Naive thymus-derived CD8-positive, alpha-beta T cell (primary cell): ENCODE measurements at places on chromosomes 2 and 18. TPM values are rescaled to one million over a fixed set of nuclear protein-coding genes. Genes with fewer than 3 reads are reported as not detected.

GRCh38 chr2:160270571-160271113 lies 70.6 kb upstream of the ITGB6 start:
- no peaks in the 10 kb centered on the region for H3K27me3 ChIP-seq
- H3K4me1 ChIP-seq, result peaks cover 29% of the 10 kb centered on the region
- no peak for DNase-seq
- H3K36me3 ChIP-seq, result no peaks in the 10 kb centered on the region
- H3K27ac ChIP-seq, result peak overlapping the region; percentile 87

DSC2 gene
- not detected for total RNA-seq

DNA sequence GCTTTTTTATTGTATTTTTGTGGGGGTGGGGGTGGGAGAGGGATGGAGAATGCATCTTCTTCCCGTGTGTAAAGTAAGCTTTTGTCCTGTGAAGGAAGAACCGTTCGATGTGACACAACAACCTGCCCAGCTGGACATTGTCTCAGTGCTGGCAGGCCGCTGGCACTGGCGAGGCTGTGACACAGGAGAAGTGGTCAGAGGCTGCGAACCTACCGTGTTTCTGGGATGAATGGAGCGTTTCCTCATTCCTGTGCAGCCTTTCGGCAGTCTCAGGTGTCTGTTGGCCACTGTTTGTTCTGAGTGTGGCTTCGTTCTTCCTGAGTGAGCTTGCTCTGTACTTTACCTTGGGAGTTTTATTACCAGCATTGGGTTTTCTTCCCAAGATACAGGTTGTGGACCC lies 8.0 kb downstream of the RAMP1 start:
- H3K27ac ChIP-seq, result no peak overlapping the region
- peaks cover 11% of the 10 kb centered on the region for H3K4me1 ChIP-seq
- H3K27me3 ChIP-seq, result peaks cover 20% of the 10 kb centered on the region
- no peaks in the 10 kb centered on the region for H3K36me3 ChIP-seq

FKBP1B gene
- total RNA-seq, result 0.39 TPM

DNA sequence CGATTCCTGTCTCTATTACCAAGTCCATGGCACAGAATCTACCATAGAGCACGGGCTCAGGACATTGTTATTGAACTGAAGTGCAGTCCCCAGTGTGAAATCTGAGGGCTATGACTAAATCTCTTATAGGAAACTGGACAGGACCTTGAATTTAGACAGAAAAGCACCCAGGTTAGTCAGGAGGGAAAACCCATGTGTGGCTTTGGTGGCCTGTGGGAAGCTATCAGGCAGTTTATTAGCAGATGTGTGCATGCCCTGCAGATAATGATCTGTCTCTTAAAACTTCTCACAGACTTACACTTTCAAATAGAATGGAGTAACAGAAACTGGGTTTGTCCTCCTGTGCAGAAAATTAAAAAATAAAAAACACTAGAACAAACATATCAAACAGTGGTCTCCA lies 610.0 kb upstream of the RAB6C start:
- peaks cover 4% of the 10 kb centered on the region for H3K27me3 ChIP-seq
- H3K36me3 ChIP-seq, result no peaks in the 10 kb centered on the region
- DNase-seq, result no peak
- no peak overlapping the region for H3K4me3 ChIP-seq

DNA sequence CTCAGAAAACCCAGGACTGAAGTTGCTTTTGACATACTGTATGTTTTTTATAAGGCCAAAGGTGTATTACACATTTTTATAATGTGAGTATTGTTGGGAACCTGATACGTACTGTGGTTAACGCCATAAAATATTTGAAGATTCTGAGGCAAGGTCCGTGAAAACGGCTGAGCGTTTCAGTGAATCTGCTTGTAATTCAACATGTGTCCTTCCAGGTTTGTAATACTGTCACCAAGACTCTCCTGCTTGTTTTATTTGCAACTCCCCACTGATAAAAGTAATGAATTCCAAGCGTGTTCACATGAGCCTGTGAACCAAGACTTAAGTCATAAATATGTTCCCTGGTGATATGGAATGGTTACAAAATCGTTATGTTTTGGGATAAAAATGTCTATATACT lies 23.9 kb upstream of the FRZB start:
- H3K4me1 ChIP-seq, result no peaks in the 10 kb centered on the region
- DNase-seq, result no peak
- H3K27ac ChIP-seq, result no peak overlapping the region
- H3K4me3 ChIP-seq, result no peak overlapping the region
- peaks cover under 1% of the 10 kb centered on the region for H3K27me3 ChIP-seq
